ENCODE measurements at places on chromosomes 4 and X. TPM values are rescaled to one million over a fixed set of nuclear protein-coding genes. Genes with fewer than 3 reads are reported as not detected.

DNA sequence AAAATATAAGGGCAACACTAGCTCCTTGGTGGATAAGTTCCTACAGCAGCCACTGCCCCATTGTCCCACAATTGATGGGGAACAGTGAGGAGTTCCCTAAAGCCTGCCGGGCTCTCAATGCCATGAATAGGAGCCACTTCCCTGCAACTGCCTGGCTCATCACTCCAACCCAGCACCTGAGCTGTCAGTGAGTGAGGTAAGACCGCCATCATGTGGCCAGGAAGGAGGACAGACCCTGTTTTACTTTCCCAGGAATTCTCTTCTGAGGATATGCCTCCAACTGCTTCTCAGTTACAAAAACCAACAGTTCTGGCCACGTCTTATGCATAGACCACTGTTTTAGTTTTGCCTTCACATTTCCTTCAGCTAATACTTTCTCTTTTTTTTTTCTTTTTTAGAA is 45.5 kb downstream of the SRPX start:
- peak; percentile 51 for DNase-seq

- DNase-seq, result no peak
Measured at GRCh38 chr4:154132406-154132805, 343.5 kb upstream of the SFRP2 start.

DNA sequence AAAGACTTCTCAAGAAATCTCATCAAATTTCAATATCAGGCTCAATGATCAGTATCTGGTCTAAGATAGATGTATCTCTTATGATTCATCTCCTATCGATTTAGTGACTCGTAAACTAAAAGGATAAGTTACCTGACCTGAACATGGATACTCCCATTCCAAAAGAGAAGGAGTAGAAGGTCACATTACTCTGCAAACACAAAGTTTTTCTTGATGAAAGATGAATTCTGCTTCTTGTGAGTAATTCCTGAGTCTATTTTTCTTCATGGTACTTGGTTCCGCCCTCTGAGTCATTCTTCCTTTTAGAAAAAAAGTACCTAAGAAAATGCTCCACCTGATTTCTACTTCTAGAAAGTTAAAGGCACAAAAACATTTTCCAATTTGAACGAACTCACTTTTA is 223.1 kb upstream of the SLIT2 start:
- no peak for DNase-seq

DNA sequence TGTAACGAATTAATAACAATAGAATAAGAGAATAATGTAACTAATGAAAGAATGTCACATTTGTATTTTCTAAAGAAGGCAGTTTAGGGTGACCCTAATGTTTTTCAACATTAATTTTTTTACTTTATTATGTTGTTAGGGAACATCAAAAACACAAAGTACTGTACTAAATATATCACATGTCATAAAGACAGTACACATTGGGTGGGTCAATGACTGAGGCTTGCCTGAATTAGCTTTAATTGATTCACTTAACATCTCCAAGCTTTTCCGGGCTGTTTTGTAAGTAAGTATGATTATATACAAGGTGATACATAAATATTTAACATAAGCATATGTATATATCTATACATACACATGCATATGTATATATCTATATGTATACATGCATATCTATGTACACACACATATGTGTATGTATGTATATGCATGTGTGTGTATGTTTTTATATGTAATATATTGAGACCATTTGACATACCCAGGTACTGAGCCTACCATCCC is 43.4 kb upstream of the KLF3 start:
- no peak for DNase-seq

DNA sequence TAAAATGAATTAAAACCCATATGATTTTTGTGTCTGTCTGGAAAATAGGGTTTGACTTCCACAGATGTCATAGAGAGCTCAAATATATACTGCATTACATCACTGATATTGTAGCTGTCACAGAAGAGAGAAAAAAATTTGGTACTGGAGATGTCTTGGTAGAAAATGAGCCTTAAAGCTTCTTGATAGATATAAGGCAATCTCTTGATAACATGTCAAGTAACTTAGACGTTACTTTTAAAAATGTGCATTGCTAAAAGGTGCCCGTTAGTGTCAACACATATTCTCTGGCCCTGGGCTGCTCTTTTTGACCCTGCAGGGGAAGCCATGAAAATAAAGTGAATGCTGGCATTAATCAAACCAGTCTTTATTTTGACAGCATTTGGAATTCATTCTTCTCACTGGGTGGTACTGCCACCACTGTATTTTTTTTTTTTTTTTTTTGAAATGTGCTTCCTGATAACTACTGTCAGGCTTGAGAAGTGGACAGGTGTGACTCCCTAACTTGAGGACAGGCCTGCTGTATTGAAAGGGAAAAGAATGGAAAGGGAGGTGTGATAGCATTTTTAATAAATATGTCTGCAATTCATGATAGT is 53.0 kb upstream of the RAPGEF2 start:
- DNase-seq, result no peak

The USP17L12 gene
- not detected for total RNA-seq

DNA sequence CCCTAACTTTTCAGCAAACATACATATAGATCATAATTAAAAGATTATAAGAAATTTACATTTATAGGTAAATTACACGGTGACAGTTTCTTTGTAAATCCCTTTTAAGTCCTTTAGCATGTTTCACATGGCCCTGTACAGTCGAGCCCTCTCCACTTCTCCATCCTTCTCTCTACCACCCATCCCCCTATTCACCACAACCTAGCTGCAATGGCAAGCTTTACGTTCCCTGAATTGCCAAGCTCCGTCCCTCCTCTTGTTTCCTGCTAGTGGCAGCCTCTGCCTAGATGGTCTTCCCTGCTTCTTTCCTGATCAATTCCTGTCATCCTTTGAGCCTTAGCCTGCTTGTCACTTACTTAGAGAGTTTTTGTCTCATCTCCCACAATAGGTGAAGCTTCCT is 116.2 kb downstream of the TMA16 start:
- no peak for DNase-seq

The IDH3G gene
- total RNA-seq, result 61.1 TPM

The ANXA3 gene
- 26.3 TPM for total RNA-seq

The BANK1 gene
- total RNA-seq, result 1.1 TPM

Data from tongue (tissue), 3 donors.